ENCODE measurements at places on chromosomes 4 and X. TPM values are rescaled to one million over a fixed set of nuclear protein-coding genes. Genes with fewer than 3 reads are reported as not detected.

Gene GUF1
- total RNA-seq: 9.6 TPM

DNA sequence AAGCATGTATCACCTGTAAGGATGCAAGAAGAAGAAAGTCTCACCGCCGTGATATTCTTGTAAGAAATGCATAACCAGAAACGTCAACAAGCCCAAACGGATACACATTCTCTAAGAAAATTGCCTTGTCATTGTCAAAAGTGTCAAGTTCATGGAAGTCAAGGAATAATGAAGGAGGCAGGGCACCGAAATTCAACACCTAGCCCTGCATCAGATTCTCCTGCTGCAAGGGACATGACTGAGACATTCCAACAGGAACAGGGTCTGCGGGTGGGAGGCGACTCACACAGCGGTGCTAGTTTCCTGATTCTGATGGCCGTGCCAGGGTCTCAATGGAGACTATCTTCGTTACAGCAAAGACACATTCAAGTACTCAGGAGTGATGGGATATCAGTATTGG is 26.7 kb downstream of the IRF2 start:
- DNase-seq: no peak

GRCh38 chrX:103249805-103250204 is 5.2 kb downstream of the TCEAL8 start:
- no peak for DNase-seq

DNA sequence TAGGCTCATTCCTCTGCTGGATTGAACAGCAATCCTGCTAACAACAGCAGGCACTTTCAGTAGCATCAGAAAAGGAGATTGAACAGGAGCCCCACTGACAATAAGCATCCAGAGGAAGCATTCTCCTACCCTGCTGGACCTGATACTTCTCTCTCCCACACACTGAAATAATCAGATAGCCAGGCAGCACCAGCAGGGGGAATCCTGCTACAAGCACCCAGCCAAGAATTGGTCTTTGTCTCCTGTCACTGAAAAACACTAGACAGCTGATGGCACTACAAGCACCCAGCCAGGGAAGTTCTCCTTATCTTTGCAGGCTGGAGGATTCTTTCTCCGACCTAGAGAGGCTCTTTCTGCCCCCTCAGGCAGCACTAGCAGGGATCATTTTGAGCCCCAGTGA is 444.3 kb upstream of the GRIA3 start:
- DNase-seq: no peak

Gene SPANXD
- not detected for total RNA-seq

DNA sequence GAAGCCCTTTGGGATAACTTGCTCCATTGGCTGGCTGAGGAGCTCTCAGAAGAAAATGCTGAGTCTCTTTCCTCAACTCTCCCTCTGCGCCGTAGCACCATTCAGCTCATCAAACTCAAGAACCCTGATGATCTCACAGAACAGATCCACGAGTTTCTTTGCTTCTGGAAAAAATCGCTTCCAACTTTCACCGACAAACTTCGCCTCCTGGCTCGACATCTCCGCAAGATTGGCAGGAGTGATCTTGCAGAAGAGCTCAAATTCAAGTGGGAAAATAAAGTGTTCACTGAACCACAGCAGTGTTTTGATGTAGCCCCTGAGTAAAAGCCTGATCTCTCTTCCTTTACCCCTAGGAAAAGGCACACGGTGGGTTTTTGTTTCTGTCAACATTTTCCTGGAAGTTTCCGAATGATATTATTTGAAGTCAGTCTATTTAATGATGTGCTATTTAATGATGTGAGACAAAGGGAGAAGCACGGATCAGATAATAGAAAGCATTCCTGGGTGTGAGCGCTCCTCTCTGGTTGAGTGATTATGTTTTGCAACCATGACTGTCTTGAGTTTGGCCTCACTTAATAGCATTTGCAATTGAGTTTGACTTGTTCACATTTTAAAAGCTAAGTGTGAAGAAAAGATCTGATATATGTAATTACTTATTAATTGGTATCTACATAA is 62.2 kb downstream of the DTHD1 start:
- DNase-seq: no peak

Gene LRP2BP
- total RNA-seq: 2.8 TPM

- no peak for DNase-seq
Observed at GRCh38 chr4:138894709-138895108, 120.9 kb upstream of the NOCT start.

GRCh38 chr4:75717408-75717807 is 7.0 kb upstream of the USO1 start:
- DNase-seq: no peak

DNA sequence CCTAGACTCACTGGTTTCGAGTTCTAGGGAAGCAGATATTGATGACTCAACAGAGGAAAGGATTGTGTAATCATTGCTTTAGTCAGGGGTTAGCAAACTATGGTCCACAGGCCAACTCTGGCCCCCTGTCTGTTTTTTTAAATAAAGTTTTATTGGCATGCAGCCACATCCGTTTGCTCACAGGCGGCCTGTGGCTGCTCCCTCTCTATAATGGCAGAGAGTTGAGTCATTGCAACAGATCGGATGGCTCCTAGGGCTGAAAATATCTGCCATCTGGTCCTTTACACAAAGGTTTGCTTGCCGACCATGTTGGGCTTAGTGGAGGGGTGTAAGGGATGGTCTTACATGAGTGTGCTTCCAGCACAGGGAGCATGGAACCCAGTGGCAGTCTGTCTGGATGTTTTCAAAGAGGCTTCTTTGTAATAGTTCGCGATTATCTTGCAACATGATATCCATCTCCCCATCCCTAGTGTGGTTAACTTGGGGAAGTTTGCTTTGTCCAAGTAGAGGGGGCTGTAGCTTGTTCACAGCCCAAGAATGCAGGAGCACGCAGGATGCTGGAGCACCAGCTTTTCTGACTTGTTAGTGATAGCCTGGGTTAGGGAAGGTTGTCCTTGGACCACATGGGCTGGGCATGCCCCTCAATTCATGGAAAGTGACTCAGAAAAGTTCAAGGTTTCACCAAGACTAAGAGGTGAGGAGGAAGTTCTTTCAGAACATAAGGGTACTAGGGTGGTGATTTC is 59.3 kb upstream of the CLDN34 start:
- DNase-seq: no peak

DNA sequence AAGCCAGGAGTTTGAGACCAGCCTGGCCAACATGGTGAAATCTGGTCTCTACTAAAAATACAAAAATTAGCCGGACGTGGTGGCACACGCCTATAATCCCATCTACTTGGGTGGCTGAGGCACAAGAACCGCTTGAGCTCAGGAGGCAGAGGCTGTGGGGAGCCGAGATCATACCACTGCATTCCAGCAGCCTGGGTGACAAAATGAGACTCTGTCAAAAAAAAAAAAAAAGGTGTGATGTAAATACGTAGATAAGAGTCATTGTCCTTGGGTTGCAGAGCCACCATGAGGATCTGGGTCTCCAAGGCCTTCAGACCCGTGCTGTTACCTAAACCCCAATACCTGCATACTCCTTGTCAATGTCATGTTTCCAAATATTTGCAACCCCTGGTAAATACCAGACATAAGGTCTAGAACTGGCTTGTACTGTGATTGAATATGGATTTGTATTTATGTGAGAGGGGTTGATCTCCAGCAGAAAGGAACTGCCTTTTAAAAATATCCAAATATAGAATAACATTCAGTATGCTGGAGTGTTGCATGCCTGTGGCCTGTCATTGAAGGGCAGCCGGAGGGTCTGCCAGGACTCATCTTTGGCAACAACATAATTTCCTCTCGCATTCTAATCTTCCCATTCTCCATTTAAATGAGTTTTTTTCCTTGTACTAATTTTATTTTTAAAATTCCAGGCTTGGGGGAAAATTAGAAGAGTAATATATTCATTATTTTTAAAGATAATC is 40.4 kb downstream of the ATXN3L start:
- DNase-seq: no peak

Gene USP17L10
- not detected for total RNA-seq

GRCh38 chrX:154539077-154539476 is 7.6 kb downstream of the G6PD start:
- no peak for DNase-seq

Gene SMIM14
- total RNA-seq: 68.5 TPM

DNA sequence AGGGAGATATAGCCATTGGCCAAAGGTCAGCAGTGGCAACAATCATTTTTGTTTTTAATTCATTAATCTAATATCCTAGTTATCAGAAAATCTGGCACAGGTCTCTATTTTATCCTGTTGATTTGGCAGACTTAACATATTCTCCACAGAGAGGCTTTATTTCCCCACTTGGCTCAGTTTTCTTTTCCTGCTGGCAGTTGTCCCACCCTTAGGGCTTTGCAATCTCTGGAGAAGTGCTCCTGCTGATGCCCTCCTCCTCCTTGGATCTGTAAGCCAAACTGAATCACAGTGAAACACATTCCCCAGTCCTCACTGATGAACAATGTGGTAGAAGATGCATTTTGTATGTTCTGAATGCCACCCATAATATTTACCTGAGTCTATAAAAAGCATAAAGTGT is 889.7 kb downstream of the PDHA2 start:
- DNase-seq: no peak

Gene C1QTNF7
- total RNA-seq: 12.5 TPM

- DNase-seq: no peak
Observed at GRCh38 chrX:152865232-152865920, 32.5 kb upstream of the ZNF185 start.

Gene HHIP
- 1.6 TPM for total RNA-seq

GRCh38 chr4:64340218-64341110 is 68.8 kb downstream of the TECRL start:
- no peak for DNase-seq

DNA sequence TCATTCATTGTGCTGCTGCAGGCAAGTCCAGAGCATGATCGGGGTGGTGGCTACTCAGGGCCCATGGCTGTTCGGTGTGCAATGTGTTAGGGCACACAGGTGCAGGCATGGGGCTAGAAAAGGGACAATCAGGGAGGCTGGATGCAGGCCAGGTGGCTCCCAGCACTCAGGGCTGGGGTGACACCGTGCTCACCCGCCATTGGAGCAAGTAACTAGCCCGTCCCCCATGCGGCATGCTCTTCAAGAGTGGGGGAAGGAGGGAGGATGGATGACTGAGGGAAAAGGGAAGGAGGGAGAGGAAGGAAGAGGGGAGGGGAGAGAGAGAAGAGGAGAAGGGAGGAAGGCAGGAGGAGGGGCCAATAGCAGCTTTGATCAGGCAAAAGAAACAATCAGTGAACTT is 64.7 kb downstream of the INTS6L start:
- DNase-seq: no peak

Gene ARHGAP6
- 19.5 TPM for total RNA-seq

GRCh38 chr4:95549246-95550114 is 707 bp upstream of the UNC5C start:
- DNase-seq: peak; percentile 91

DNA sequence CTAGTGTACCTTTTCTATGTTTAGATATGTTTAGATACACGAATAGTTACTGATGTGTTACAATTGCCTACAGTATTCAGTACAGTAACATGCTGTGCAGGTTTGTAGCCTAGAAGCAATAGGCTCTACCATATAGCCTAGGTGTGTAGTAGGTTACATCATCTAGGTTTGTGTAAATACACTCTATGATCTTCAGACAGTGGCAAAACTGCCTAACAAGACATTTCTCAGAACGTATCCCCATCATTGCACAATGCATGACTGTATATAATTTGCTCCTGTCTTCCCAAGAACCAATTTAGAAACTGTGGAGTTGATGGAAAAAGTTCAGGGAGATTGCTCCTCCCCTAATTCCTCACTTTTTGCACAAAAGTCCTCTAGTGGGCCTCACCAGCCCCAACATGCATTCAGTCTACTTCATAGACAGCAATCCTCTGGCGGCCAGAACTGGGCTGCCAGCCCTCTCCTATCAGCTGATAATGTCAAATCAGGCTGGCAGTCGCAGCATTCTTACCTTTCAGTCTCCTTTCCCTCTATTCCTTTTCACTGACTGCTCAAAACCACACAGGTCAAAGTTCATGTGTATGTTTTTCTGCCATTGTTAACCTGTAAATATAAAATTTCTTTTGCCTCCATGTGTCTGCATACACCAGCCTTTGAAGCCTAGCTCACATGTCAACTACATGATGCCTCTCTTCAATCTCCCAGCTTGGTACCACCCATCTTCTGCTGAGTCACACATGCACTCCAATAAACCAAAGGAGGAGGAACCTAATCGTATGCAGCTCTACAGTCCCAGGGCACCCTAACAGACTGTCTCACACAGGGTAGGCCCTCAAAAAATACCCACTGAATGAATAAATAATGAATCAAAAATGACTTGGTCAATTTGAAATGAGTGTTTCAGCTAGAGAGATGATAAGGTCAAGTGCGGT is 32.0 kb downstream of the BCLAF3 start:
- DNase-seq: no peak

DNA sequence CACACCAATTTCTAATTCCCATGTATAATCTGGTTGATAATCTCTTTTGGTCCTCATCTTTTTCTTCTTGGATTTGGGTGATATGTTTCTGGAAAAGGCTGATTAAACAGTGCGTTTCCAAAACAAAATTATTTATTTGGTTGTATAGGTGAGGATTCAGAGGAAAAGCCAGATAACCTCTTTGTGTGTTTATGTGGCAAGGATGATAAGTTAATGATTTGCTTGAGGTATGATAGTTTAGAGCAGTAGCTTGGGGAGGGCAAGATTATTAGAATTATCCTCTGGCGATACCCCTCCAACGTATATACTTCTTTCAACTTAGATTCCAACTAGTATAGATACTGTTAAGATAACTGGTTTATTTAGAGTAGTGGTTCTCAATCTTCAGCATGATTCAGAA is 53.3 kb downstream of the SLC4A4 start:
- no peak for DNase-seq

GRCh38 chr4:184721254-184721653 is 12.6 kb downstream of the CENPU start:
- DNase-seq: no peak

Gene SSX2B
- not detected for total RNA-seq

GRCh38 chr4:22668702-22669101 is 24.0 kb upstream of the GBA3 start:
- DNase-seq: no peak

Gene FRAS1
- 1.4 TPM for total RNA-seq

GRCh38 chrX:107825698-107826237 is at the start of gene MID2:
TSS of gene MID2 (plus strand) at chrX:107825866. CDS start at chrX:107826427, 561 bp downstream.
- DNase-seq: peak; percentile 79

Gene SLC6A14
- not detected for total RNA-seq
